ENCODE measurements at places on chromosomes 7 and 10.

- no peak for DNase-seq
These were observed 271.0 kb upstream of the LRRTM3 start for GRCh38 chr10:66654861-66655260.

DNA sequence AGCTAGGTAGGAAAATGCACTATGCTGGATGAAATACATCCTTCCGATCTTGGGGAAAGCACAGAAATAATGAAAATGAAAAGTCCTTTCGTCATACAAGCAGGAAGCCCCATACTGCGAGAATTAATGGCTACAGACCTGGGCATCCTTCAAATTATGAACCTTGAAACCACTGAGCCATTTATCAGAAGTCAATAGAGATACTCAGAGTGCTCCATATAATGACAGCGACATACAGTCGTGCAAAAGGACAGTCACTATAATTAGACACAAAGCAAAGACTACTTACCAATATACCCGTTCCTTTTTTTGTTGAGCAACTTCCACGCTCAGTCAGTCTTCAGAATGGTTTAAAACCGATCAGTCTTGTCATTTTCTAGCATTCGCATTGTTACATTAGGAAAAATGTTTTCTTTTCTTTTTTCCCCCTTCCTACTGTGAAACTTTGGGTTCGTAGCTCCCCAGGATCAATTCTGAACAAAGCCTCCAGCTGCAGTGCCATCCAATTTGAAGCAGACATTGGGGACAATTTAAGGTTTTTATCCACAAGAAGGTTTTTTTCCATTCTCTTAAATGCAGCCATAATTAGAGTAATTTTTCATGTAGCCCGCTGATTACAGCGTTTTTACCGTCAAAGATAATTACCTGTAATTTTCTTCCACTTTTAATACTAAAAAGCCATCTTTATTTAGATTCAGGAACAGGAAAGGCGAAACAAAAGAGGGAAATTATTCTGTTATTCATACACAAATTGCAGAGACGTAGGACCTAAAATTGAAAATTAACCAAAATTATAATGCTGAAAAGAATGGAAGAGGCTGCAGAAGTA, 6.4 kb downstream of the DLX6 start:
- no peak for DNase-seq

DNA sequence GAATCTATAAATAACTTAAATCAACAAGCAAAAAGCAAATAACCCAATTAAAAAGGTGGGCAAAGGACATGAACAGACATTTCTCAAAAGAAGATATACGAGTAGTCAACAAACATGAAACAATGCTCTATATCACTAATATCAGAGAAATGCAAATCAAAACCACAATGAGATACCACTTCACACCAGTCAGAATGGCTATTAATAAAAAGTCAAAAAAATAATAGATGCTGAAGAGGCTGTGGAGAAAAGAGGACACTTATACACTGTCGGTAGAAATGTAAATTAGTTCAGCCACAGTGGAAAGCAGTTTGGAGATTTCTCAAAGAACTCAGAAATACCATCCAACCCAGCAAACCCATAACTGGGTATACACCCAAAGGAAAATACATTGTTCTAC, 70.6 kb downstream of the CTTNBP2 start:
- no peak for DNase-seq

DNA sequence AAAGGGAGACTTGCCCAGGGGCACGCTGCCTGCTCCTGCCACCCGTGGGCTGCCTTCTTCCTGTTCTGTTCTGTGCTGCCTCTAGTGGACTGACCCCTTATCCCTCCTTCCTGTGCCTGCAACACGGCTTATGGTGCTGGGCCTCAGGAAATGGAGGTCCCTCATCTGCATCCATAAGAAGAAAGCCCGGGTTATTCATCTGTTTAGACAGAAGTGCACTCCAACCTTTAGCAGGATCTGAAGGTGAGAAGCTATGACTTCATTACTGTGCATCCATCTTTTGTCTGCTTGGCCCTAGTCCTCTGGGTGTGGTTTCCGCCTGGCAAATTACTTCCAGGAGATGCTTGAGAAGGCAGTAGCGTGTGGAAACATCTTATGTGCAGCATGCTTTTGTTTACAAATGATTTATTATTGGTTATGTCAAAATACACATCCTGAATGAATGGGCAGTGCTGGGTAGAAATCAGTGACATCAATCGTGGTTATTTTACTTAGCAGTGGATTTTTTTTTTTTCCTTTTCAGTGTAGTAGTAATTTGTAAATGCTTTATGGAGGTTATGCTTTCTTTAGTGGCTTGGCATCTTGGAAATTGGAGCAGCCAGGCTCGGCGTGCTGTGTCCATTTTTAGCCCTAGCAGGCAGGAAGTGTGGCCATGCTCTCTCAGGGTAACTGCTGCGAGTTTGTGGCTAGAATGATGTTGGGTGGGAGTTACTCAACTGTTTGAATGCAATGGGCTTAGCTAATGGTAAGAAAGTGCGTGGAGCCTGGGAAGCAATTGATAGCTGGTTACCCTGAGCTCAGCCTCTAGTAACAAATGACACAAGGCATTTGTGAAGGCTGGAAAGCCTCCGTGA, 12.7 kb downstream of the PTPRE start:
- DNase-seq = no peak

DNA sequence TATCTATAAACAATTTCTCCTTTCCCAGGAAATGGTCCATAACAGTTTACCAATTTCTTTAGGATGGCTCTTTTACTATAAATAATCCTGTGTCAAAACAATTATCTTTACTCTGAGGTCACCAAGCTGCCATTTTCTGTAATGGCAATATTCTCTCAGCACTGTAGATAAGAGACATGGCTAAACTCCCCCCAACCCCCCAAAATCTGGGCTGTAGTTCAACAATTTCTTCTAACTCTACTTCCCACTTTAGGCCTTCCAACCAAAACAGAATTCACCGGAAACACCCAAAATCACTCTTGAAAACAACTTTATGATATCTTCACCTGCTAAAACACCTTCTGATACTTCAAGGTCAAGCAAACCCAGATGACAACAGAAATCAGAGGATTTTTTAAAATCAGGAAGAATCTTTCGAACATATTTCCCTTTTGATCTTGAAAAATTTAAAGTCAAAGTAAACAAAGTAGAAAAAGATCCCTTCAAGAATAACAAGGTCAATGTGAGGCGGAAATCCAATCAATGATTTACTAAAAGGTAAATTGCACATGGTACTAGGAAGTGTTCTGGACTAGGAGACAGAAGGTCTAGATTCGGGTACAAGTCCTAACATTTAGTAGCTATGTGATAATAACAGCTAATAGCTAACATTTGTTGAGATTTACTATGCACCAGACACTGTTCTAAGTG, 176.8 kb downstream of the CPEB3 start:
- DNase-seq = no peak

- no peak for DNase-seq
These were observed 958.6 kb downstream of the NXPH1 start for GRCh38 chr7:9391984-9392383.

DNA sequence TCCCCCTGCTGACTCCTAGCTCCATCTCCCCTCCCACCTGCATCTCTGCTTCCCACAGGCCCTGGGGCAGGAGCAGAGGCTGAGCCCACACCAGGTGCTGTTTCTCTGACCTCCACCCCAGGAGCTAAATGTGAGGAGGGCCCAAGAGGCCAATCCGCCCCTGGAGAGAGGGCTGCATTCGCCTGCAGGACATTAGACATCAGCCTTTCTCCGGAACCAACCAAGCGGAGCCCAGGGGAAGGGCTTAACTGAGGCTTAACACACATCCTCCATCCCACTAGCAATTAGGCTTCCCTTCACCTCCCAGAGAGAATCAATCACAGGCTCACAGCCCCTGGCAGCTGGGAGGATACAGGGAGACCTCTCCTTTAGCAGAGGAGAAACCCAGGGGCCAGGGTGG, 50.5 kb downstream of the SH3PXD2A start:
- no peak for DNase-seq

DNA sequence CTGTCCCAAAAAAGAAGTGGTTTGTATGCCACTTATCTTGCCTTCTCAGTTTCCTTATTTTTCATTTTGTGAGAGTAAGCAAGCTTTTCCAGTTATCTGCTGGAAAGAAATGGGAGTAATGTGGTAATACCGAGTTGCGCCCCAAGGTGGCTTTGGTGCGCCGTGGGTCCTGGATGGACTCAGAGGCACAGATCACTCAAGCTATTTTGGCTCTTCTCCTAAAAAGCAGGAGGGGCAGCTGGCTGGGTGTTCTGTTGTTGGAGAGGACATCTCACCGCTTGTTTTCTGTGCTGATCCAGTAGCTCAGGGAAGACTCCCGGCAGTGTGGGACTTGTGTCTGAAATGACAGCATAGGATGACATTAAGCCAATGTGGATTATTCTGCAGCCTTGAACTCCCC, 16.4 kb downstream of the PRKRIP1 start:
- no peak for DNase-seq

- no peak for DNase-seq
These were observed 412.4 kb upstream of the NRP1 start for GRCh38 chr10:33746836-33747268.

GRCh38 chr10:117454502-117454901, 79.3 kb upstream of the PDZD8 start:
- no peak for DNase-seq

DNA sequence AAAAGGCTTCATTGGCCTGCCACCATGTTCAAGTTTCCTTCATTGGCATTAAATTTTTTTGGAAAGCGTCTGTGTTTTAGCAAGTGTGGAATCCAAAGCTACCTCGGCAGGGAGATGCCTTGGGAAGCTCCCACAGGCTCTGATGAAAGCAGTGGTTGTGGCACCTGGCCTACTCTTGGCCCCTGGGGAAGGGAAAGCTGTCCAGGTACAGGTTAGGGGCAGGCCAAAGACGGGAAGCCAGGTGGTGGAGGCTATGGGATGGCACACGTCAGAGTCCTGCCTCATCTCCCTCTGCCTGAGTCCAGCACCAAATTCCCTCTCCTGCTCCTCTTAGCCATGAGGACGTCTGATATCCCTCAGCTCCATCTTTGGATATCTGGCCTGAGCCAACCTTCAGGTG, 49.7 kb downstream of the C10orf120 start:
- no peak for DNase-seq

DNA sequence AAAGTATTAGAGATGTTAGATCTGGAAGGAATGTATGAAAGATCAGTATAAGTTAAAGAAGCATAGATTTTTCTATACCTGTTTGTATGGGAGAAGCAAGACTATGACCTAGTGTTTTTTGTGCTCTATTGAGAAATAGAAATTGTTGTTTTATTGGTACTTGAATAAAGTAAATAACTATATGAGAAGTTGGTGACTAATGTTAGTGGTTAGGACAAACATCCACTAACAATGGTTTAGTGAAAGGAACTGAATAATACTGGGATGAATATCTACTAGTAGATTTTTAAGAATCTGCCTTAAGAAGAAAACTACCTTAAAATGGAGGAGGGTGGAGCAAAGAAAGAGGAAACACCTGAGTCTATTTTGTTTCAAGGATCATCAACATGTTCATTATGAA, 521.1 kb upstream of the POT1 start:
- no peak for DNase-seq

- no peak for DNase-seq
These were observed 44.4 kb upstream of the AKR1C2 start for GRCh38 chr10:5047912-5048628.

DNA sequence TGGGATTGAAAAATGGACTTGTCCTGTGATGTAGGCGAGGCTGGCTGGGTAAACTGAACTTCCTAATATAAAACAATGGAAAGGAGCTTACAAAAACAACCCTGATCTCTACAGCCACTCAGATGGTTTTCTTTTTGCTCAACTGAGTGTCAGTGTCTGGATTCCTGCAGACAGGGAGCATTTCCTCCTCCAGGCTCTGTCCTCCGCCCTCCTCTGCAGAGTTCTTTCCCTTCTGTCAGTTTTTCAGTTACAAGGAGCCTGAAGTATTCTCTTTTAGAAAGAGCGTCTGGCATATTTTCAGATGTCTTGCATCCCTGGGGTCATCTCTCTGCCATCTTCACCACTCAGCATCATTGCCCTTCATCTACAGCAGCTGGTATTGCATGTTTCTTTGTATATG, 50.0 kb upstream of the PITRM1 start:
- no peak for DNase-seq

DNA sequence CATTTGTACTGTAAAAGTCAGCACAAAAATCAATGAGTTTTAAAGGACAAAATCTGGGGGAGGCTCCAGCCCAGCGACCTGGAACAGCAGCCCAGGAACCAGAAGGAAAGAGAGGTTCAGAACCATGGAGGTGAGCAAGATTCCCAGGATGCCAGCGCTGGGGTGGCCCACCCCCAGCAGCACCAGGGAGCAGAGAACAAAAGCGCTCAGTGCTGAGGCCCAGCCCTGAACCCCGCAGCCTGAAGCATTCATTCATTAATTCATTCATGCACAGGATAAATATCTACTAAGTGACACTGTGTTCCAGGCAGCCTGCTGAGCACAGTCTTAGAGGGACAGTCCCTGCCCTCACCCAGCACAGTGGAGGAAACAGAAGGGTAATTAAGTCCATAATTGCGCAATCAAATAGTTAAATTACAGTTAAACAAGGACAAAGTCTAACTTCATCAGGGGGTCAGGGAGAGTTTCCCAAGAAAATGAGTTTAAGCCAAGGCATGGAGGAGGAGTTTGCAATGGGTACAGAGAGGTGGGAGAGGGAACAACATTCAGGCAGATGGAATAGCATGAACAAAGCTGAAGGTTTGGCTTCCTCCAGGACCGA, 202.3 kb downstream of the GRID1 start:
- DNase-seq = no peak

DNA sequence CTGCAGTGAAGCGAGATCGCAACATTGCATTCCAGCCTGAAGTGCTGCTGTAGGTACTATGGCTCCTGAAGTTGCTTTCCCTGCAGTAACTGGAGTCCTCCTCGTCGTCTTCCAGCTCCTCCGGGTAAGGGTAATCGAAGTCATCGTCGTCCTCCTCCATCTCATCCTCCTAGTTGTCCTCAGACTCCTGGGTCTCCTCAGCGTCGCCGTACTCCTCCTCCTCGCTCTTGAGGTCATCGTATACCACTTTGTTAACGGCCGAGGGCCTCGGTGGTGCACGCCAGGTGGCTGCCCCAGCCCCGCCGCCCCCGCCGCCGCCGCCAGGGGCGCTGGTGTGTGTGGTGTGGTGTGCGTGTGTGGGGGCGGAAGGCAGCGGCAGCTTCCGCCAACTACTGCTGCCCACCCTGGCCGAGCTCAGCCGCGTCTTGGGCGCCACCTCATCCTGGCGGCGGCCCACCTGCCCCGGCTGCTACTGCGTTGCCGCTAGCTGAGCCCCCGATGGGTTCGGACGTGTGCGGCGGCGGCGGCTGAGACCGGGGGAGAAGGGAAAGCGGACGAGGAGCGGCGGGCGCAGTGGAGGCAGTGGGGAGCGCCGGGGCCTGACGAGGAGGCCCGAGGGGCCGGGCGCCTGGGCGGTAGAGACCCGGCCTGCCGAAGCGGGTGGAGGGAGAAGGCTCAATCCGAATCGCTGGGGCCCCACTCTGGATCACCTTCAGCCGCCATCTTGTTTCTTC, 11.8 kb upstream of the ACBD5 start:
- peak; percentile 75 for DNase-seq

DNA sequence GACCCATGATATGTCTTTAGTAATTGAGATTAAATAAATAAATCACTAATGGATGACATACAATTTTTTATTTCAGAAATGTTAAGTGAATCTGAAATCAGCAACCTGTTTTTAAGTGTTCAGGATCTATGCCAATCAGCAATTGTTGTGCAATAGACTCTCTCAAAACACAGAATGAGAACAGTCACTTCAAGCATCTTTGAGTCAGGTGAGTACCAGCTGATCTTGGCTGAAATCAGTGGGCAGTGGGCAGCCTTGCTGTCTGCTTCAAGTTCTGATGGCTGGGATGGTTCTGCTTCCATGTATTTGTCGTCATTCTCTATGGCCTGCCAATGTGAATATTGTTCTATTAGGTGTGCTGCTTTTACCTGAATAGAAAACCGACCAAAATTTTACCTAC, 82.3 kb upstream of the NRG3 start:
- no peak for DNase-seq

- no peak for DNase-seq
These were observed 97.4 kb upstream of the PIK3CG start for GRCh38 chr7:106767498-106768323.

Measured in activated effector memory CD4-positive, alpha-beta T cell treated with Interleukin-2 at 50 U/mL for 16 hours (primary cell).